GOT3 (cell line): ENCODE measurements at places on chromosomes 3 and 15.

DNA sequence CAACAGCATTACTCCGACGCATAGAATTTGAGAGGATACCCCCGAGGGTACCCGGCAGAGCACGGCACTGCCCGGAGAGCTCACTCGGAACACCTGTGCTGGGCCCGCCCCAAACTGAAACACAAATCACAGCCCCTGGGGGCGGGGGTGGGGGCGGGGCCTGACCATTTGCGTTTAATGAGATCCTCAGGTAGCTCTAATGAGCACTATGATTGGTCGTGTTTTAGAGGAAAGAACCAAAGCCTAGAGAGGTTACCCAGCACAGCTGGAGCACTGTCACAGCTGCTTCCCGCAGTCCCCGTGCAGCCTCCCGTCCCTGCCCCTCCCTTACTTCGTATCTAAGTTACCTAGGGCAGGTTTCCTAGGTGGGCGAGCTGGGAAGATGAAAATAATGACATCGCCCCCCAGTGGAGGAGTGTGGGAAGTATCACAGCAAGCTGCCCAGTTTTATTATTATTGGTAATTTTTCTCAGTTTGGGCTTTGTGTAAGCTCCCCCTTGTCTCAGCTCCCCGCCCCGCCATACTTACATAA, 187.1 kb downstream of the PDE8A start:
- DNase-seq, result no peak

DNA sequence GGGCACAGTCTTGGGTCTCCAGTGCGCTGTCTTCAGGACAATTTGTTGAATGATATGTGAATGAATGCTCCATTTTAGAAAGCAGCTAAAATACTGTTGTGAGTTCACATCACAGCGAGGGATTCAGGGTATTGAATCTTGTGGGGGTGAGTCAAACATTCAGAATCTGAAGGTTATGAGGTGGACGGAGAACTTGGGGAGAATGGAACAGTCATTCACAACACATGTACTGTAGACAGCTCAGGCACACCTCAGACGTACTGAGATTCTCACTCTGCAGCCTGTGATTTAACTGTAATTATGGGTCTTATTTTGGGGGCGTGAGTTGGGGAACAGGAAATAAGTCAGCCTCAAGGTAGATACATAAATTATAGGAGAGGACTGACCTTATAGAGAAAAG, 13.9 kb downstream of the CRYBG3 start:
- DNase-seq, result no peak

GRCh38 chr15:101322854-101323477, 27.9 kb upstream of the SNRPA1 start:
- no peak for DNase-seq

GRCh38 chr3:57998366-57999283, 9.6 kb upstream of the FLNB start:
- DNase-seq, result no peak

- peak; percentile 28 for DNase-seq
These were observed 12.1 kb downstream of the TBC1D2B start for GRCh38 chr15:78065284-78065872.

DNA sequence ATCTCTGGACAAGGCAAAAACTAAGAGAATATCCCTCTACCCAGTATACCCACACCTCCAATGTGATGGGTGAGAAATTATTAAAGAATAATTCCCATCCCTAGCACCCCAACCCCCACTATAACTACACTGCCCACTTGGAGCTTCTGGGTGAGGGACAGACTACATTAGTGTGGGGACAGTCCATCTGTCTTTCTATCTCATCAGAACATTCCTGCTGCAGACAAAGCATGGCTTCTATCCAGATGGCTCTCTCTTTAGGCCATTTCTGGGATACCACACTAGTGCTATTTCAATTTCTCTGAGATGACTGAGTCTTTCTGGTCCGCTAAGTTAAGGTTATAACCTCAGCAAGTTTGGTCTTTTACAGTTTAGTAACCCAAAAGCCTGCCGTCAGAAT, 6.6 kb downstream of the CSNK1G1 start:
- no peak for DNase-seq

GRCh38 chr15:76433798-76434400, 97.3 kb downstream of the ISL2 start:
- DNase-seq, result no peak

GRCh38 chr3:32973982-32974381, 22.5 kb downstream of the CCR4 start:
- DNase-seq, result no peak

DNA sequence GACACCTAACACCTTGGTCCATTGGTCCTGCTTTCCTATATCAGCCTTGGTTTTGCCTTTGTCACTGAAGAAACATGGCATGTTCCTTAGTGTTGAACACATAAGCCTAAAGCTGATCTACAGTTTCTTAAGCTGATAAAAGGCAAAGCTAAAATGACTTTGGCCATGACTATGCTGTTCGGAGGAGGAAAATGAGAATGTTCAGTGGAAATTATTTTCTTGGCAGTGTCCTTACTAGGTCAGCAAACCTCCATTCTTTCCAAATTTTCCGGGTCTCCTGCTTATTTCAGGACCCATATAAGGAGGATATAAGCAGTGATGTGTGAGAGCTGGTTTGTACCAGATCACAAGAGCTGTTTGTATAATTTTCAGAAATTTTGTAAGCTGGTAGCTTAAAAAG, 832.9 kb upstream of the CFAP20DC start:
- DNase-seq, result no peak

- DNase-seq, result no peak
These were observed 1.5 kb downstream of the STXBP5L start for GRCh38 chr3:120909602-120909878.

DNA sequence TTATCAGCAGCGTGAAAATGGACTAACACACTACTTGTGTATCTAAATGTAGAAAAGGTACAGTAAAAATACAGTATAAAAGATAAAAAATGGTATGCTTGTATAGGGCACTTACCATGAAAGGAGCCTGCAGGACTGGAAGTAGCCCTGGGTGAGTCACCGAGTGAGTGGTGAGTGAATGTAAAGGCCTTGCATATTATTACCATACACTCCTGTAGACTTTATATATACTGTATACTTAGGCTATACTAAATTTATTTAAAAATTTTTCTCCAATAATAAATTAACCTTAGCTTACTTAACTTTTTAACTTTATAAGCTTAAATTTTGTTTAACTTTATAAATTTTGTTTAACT, 67.2 kb upstream of the TSPAN3 start:
- DNase-seq, result no peak

- DNase-seq, result no peak
These were observed 160.0 kb downstream of the FRMD5 start for GRCh38 chr15:44034933-44035624.
